ENCODE measurements at places on chromosomes 6 and 20.

- no peak for DNase-seq
These were observed 70.1 kb upstream of the CNKSR3 start for GRCh38 chr6:154580397-154581135.

- no peak for DNase-seq
These were observed 15.2 kb upstream of the SDHAF4 start for GRCh38 chr6:70551566-70551965.

DNA sequence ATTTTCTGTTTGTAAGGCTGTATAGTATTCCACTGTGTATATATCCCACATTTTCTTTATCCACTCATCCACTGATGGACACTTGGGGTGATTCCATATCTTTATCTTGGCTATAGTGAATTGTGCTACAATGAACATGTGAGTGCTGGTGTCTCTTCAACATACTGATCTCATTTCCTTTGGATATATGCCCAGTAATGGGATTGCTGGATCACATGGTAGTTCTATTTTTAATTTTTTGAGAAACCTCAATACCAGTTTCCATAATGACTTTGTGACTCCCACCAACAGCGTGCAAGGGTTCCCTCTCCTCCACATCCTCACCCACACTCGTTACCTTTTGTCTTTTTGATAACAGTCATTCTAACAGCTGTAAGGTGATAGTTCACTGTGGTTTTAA is 166.0 kb downstream of the ARHGAP18 start:
- DNase-seq: no peak

DNA sequence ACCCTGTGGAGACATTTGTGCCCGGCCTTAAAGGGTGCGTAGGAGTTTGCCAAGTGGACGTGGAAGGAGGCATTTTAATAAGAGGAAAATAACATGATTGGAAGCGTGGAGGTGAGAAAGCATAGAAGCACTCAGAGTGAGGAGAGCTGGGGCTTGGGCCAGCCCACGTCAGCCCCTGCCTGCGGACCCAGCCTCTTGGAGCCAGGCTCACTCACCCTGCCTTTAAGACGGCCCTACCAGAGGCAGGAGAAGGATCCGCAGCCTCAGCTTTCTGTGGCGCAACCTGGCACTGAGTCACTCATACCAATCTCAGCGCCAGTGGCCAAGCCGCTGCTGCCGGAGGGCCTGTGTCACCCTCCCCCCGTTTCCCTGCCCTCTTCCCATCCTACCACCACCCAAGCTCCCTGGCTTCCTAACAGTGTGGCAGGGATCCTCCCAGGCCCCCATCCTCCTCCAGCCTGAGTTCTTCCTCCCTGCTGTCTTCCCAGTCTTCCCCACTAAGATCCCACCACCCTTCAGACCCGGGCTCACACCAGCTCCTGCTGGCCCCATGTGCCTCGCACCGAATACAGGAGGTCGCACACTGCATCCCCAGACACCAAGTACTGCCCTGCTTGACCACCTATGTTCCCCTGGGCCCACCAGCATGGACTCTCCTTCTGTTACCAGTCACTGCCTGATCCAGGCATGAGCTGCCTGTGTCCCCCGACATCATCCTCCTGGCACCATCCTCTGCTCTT is 285.2 kb downstream of the UST start:
- no peak for DNase-seq

DNA sequence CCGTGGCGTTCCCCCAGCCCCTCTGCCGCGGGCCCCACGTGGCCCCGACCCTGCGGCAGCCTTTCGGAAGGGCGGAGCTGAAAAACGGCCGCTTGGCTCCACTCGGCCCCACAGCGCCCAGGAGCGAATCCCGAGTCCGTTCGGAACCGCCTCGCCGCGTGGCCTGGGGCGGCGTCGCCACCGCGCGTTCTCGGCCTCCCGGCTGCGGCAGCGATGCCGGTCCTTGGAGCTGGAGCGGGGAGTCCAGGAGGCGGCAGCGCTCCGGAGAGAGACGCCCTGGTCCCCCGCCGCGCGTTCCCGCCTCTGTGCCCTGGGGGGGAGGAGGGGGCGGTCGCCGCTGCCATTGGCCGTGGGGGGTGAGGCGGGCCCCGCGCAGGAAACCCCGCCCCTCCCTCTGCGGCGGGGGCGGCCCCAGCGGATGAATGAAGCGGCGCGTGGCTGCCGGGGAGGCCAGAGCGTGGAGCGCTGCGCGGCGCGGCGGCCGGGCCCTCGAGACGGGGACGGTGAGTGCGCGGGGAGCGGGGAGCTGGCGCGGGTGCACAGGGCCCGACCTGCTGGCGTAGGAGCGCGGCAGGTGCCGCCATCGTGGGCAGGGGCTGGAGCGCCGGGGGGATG is at the start of gene SLCO4A1:
Gene SLCO4A1 (plus strand): TSS at position 453 of the 615 bp plus-strand sequence. CDS start 13,952 bp downstream, outside the sequence.
- peak; percentile 79 for DNase-seq

DNA sequence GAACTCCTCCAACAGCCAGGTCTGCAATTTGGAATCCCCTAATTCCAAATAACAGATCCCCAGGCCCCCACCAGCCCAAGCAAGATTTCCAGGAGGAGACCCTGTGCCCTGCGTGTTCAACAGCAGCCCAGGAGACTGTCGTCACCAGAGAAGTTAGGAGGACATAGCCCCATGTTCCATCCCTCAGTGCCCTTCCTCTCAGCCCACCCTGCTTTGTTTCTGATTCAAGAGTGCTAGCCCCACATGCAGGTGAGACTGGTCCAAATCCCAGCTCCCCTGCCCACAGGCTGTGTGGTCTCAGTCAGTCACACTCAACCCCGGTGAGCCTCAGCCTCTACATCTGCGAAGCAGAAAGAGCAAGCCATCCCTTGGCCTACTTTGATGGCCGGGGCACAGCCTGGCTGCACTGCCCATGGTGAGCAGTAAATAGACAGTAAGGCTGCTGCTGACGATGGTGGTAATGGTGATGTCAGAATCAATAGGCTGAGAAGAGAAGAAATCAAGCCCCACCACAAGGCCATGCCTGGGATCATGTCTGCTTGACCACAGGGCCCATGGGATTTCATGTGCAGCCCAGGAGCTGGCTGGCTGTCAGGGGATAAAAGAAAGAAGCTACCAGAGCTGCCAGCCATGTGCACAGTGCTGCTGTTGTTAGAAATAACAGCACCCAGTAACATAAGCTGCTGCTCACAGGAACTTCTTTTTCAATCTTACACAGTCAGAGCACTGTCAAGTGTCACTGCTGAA is 51.5 kb upstream of the NXT1 start:
- DNase-seq: no peak

DNA sequence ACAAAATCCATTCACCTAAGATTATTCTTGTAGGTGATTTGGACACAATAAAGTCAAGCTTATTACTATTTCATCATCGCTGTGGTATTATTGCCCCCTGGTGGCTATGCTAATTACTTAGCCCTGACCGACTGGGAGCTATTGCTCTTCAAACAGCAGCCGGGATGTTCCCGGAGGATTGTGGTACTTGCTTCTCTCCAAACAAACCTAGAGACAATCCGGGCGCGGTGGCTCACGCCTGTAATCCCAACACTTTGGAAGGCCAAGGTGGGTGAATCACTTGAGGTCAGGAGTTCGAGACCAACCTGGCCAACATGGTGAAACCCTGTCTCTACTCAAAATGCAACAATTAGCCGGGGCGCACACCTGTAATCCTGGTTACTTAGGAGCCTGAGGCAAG is 15.4 kb upstream of the STMND1 start:
- peak; percentile 15 for DNase-seq

DNA sequence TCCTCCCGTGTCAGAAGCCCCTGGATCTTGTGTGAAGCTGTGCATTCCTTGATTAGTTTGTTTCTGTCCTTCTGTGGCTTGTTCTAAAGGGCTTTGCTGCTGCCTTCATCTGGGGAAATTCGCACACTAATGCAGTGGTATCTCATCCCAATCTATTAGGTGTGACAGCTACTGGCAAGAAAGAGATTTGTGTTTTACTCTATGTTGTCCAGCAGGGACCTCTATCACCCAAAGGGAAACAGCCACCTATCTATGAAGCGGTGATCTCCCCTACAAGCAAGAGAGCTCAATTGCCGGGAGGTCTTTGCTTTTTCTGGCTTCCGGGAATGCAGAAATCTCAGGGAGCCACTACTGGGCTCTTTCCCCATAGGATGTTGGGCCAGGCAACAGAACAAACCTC is 151.8 kb downstream of the NRN1 start:
- DNase-seq: no peak

GRCh38 chr6:43914272-43915147 is 144.5 kb downstream of the VEGFA start:
- DNase-seq: no peak

DNA sequence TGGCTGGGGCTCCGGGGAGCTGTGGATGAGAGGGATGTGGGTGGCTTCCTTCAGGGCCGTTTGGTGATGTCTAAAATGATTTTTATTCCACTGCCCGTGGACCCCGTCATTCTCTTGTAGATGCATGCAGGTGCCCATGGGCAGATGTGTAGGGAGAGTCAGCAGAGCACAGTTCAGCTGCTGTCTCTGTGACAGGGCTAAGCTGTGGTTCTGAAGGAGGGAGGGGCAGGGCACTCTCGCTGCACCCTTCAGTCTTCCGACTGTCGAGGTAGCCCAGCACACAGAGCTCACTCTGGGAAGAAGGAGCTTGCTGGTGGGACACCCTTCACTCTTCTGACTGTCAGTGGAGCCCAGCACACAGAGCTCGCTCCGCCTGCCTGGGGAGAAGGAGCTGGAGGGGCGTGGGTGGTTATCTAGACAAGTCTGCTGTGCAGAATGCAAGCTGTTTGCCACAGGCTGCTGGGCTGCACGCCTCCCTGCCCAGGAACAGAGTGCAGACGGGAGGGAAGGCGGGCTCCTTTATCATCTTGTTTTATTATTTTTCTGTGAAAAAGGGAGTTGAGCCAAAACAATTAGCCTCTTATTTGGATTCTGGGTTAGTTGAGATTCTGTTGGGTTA is 28.4 kb upstream of the ADRM1 start:
- DNase-seq: no peak

- no peak for DNase-seq
These were observed 26.4 kb upstream of the TMX4 start for GRCh38 chr20:8045946-8046345.

DNA sequence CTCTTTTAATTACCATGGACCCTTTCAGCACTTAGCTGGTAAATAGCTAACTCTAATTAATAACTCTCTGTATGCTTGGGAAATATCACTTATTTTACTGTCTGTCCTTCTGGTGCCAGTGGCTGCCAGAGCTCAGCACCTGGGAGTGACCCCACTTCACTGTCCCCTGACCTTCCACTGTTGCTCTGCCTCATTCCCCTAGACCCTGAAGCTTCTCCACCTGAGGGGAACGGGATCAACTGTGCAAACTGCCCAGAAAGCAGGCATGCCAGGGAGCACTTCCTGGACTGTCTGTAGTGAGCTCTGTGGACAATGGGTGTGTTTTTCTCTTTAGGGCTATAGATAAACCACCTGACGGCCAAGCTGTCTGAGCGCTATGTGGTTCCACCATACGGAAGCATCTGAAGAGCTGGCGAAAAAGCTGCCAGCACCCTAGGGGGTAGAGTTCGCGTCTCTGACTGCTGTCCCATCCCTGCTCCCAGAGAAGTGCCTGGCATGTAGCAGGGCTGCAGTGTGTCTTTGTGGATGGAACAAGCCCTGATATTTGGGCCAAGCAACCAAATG is 106.3 kb upstream of the FOXA2 start:
- no peak for DNase-seq

DNA sequence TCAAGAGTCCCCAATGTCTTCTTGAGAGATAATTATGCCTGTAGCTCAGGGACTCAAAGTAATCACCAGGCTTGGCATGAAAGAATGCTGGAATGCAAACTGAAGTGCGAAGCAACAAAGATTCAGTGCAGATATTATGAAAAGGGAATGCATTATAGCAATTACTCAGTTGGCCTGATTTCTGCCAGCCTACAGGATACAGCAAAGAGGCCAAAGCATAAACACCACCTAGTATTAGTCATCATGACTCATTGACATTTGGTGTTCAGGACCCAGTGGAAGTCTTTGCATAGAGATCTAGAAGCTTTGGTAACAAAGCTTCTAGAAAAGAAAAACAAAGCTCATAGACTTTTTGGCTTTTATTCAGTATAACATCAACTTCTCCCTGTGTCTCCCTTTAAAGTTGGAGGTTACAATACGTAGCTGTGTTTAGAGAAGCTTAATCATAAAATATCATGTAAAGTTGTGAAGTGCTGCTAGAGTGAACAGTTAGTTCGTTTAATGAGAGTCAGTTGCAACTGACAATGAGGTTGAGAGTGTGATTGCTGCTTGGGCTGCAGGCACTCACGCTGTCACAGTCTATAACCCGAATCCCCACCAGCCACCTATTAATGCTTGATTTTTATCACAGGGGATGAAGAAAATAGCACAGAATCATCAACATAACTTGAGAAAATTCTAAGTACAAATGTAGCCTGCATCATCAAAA is 932.7 kb downstream of the TFAP2A start:
- DNase-seq: no peak

DNA sequence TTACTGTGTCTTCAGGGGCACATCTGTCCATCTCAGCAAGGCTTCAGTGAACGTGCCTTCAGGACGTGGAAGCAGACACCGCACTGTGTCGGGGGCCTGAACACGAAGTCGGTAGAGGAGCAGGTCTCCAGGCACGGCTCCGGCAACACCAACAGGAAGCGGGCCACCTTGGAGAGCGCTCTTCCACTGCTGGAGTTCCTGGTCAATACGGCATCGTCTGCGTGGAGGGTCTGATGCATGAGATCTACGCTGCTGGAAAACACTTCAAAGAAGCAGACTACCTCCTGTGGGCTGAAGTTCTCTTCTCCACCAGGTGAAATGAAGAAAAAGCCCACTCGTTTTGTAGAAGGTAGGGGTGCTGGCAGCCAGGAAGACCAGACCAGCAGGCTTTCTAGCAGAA is 69.3 kb upstream of the SLCO4A1 start:
- no peak for DNase-seq

DNA sequence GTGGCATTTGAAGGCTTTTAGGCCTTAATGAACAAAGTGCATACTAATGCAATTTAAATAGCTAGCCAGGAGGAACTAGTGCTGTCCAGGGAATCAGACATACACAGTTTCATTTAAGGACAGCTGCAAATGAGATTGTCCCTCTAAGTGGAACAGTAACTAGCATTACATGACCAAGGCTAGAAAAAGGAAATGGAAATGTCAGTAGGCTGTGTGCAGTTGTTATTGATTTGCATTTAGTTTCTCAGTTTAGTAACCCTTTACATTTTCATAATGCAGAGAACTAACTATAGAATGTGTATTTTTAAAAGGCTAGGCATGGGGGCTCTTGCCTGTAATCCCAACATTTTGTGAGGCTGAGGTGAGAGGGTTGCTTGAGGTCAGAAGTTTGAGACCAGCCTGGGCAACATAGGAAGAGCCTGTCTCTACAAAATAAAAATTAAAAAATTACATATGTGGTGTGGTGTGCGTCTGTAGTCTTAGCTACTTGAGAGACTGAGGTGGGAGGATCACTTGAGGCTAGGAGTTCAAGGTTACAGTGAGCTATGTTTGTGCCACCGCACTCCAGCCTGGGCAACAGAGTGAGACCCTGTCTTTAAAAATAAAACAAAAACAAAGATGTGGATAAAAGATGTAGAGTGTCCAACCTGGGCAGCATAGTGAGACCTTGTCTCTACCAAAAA is 468.0 kb downstream of the UTRN start:
- no peak for DNase-seq
